Mucosa of gallbladder (tissue), 1 donor: ENCODE measurements at places on chromosomes 7 and 10. TPM values are rescaled to one million over a fixed set of nuclear protein-coding genes. Genes with fewer than 3 reads are reported as not detected.

GRCh38 chr10:62019013-62019684 lies 117.7 kb downstream of the ARID5B start:
- no peak for DNase-seq

Gene ITPRID1
- total RNA-seq = 0.43 TPM

DNA sequence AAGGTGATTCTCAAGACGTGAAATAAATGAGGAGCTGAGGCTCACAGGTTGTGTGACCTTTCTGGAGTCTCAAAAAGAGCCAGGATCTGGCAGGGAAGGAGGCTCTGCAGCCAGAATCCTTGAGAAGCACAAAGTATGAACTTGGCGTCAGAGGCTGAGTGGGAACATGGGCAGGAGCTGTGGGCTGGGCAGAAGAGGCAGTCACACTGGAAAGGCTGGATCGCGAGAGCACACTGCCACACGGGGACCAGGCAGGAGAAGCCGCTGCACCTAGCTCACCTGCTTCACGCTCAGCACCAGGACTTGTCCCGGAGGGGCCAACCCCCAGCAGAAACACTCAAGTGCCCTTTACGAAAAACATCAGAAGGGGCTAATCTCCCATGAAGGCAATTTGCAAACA lies 535.0 kb downstream of the TNS3 start:
- no peak for DNase-seq

GRCh38 chr7:12801107-12801506 lies 113.7 kb downstream of the ARL4A start:
- peak; percentile 79 for DNase-seq

Gene STEAP1
- 13.1 TPM for total RNA-seq

GRCh38 chr7:150945853-150946420 lies 32.2 kb downstream of the KCNH2 start:
- DNase-seq = peak; percentile 62

DNA sequence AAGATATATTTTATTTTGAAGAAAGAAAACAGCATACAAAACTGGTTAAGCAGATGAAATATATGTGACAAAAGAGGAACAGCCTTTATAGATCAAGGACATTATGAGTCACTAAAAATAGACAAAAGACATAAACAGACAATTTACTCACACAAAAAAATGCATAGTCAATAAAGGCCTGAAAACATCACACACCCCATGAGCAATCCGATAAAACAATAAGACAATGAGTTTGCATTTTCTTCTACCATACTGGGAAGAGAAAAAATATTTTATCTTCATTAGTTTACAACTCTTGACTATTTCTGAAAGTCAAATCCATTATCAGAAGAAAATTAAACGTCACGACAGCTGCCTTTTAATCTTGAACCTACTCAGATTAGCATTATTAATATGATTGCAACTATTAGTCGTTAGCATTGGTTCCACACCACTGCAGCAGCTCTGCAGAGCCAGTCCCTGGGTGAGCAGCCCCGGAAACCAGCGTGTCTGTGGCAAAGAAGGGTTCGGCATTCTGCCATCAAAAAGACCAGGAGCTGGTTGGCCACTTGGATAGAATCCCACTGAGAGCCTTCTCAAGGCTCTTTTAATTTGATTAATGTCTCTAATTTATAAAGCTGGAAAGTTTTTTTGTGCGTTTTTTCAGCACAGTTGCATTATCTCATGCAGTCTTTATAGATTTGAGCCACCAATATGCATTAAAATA lies 305.4 kb upstream of the SHH start:
- no peak for DNase-seq

DNA sequence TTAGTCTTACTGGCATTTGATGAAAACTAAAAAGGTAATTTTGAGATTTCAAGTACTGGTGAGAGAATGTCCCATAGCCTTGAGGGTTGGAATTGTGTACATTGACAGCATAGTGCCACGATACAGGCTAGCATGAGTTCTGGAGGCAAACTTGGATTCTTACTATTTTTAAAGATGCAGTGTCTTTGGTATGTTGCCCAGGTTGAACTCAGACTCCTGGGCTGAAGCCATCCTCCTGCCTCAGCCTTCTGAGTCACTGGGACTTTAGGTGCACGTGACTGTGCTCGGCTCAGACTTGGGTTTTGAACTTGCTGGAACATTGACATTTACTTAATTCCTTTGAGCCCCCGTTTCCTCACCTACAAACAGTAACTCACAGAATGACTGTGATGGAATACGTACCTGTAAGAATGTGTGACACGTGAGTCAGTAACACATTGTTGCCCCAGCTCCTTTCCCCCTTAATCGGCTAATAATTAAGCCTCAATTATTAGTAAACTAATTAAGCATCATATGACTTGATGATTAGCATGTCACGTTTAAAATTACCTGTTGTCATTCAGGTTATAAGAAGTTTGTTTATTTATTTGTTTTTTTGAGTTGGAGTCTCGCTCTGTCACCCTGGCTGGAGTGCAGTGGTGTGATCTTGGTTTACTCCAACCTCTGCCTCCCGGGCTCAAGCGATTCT lies 10.6 kb downstream of the DNAJB6 start:
- peak; percentile 40 for DNase-seq

DNA sequence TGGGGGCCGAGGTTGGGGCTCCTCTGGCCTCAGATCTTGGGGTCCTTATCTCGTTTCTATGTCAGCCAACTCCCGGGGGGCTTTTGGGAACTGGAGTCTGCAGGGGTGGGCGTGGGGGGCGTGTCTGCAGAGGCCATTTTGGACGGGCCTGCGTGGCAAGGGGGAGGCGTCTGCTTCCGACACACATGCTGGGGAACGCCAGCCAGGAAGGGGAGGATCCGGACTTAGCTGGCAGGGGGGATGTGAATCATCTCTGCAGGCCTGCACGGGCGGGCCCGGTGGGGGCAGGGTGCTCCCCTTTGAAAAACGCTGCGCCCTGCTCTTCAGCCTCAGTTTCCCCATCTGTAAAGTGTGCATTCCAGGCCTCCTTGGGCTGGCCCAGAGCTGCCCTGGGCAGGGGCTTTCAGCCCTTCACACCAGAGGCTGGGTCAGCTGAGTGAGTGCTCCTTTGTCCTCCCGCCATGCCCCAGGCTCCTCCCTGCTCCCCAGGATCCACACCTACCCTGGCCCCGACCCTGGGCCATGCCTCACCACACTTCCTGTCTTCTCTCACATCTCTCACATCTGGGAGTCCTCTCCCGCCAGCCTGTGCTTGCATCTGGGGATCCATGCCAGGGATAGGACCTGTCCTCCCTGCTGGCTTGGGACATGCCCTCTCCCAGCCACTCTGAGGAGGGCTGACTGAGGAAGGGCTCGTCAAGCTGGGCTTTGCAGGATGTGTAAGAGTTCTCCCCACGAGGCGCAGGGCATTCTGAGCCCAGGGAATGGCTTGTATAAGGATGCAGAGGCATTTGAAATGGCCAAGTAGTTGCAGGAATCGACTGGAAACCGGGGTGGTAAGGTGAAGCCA lies 172.6 kb upstream of the TNRC18 start:
- peak; percentile 78 for DNase-seq

DNA sequence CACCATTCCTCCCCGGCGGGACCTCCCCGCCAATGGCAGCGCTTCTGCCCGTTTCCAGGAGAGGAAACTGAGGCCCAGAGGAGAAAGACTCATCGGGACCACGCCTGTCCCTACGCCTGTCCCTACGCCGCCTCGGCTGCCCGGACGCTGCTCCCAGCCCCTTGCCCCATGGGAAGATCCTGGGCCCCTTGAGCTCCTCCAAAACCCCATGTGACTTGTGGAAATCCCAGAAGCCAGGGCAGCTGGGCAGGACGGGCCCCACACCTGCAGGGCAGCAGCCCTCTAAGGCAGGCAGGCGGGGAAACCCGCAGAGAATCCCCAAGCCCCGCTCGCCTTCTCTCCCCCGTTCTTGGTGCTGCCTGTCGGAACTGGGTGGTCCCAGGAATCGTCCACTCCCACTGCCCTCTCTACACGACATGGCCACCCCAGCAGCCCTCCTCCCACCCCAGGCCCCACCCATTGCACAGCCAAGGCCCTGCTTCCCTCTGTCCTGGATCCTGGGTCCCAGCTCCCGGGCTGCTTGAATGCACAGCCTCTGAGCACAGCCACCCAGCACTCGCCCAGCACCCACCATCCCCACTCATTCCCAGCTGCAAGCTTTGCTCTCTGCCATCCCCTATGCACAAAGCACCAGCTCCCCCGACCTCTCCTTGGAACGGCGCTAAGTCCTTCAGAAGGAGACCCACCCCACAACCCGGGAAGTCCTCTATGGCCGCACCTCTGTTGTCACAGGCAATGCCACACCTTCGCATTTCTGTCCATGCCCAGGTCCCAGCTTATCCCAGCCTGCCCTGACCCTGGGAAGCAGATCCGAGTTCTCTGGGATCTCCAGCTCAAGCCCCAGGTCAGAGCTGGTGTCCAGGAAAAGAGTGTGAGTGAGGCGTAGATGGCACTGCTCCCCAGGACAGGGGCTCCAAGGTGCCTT lies 50.6 kb downstream of the SLC29A4 start:
- DNase-seq = peak; percentile 21

DNA sequence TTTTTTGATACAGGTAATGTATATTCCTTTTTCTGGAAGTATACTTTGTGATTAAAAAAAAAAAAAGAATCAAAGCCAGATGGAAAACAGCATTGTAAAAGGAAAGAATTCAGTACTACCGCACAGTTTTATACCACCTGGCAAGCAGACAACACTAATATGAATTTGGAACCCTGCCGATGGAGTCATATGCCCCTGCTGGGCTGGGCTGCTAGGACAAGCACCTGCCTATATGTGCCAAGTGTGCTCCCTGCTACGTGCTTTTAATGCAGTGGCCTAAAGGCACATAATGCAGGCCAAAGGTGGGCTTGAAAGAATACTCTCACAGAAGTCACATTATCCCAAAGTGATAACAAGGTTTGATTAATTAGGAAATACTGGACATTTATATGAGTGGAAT lies 29.8 kb upstream of the WAC start:
- DNase-seq = no peak

- peak; percentile 58 for DNase-seq
Observed at GRCh38 chr10:30359373-30360206, 10.5 kb upstream of the MTPAP start.

GRCh38 chr7:26993816-26994810 lies 101.7 kb downstream of the HOXA1 start:
- no peak for DNase-seq

DNA sequence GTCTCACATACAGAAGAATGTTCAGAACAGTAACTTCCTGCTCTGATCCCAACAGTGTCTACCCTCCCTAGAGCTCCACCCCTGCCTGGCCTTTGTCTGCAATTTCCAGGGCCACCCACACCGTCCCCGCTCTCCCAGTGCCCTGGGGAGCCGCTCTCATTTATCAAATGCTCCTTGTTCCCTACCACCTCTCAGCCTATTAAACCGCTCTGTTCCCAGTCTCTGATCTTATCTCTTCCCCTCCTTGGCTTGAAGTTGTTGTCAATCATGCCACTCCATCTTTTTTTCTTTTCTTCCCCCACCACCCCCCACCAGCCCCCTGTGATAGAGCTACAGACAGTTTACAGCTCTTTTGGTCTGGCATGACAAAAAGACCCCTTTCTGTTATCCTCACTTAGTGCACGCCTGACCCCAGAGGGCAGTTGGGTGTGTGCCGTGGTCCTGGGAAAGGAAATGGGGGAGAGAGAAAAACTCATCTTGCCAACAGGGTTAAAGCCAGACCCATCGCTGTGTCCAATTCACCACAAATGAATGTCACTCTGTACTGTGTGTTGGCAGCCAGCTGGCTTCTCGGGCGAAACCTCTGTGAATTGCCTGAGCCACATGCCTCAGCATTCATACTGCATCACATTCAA lies 28.8 kb upstream of the HECTD2 start:
- DNase-seq = no peak

Gene ZNF33A
- total RNA-seq = 39.7 TPM

Gene TBX20
- 30.6 TPM for total RNA-seq

- peak; percentile 46 for DNase-seq
Observed at GRCh38 chr7:44309271-44310091, 15.9 kb downstream of the CAMK2B start.

Gene DPYSL4
- total RNA-seq = 0.81 TPM

- peak; percentile 24 for DNase-seq
Observed at GRCh38 chr10:46033602-46034011, 3.2 kb upstream of the NCOA4 start.

Gene IKZF1
- 17.4 TPM for total RNA-seq

DNA sequence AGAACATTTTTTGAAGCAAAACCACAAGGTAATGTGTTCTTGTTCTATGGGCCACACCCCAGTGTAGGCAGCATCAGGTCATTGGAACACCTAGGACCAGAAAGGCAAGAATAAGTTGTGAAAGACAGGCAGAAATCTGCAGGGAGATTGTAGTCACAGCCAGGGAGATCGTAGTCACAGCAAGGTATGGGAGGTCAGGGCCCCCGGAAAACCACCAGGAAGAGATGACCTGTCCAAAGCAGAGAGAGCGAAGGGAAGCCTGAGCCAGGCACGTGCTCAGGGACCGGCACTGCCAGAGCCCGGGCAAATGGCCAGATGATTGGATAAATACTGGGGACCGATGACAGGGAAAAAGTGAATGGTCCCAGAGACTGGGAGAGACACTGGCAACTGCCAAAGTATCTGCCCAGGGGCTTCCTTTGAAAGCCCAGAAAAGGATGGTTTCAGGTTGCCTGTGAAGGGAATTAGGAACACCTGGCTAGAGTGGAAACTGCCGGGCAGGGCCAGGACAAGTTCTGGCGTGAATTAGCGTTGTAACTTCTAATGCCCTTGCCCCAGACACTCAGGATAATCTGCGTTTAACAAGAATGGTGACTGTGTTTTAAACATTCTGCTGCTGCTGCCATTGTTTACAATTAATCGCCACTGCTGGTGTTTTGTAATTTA lies 3.9 kb upstream of the NOBOX start:
- no peak for DNase-seq

DNA sequence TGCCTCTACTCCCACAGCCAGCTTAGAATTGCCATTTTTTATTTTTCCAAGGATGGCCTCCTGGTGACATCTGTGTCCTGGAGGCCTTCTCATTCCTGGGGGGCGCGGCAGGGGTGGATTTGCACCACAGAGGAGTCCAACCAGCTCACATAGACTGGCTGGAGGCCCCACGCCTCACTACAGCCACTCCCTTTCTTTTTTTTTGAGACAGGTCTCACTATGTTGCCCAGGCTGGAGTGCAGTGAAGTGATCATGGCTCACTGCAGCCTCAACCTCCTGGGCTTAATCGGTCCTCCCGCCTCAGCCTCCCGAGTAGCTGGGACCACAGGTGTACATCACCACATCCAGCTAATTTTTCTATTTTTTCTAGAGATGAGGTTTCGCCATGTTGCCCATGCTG lies 57.6 kb upstream of the DOCK1 start:
- DNase-seq = no peak

Gene CEP55
- 1.3 TPM for total RNA-seq
